ENCODE measurements at places on chromosomes 1 and 21.

DNA sequence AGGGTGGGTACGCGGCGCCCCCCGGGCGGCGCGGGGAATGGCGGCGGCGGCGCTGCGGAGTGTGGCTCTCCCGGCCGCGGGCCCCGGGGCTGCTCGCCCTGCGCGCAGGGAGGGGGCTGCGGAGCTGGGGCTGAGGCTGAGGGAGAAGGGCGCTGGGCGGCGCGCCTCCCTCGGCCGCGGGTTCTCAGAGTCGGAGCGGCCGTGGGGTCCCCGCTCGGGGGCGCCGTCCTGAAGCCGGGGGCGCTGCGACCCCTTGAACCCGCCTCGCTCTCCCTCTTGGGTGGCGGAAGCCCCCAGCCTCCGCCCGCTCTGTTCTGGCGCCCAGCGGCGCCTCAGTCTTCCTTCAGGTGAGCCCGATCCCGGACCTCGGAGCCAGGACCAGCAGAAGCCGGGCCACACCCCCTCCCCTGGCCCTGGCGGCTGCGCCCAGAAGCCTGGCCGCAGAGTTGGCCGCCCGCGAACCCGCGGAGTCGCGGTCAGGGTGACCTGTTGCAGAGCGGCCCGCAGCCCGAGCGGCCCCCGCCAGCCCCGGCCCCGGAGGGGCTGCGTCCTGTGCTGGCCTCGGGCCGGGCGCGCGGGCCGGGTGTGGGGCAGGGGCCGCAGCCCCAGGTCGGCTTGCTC is 532 bp downstream of the RALGPS2 start:
- peak; percentile 65 for DNase-seq

GRCh38 chr1:89355056-89355455 is 8.8 kb upstream of the GBP6 start:
- peak; percentile 23 for DNase-seq

DNA sequence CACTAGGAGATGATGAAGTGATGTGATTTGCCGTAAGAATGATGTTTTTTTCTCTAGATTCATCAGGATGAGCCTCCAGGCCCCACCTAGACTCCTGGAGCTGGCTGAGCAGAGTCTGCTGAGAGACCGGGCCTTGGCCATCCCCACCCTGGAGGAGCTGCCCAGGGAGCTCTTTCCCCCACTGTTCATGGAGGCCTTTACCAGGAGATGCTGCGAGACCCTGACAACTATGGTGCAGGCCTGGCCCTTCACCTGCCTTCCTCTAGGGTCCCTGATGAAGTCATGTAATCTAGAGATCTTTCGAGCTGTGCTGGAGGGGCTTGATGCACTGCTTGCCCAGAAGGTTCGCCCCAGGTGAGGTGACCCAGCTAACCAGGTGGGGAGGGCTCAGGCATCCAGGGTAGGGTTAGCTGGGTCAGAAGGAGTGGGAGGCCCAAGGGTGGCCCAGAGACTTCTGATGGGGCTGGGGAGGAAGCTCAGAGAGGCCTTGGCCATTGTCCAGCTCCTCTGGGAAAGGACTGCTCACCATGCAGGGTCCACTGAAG is 1.3 kb downstream of the PRAMEF12 start:
- DNase-seq: no peak

DNA sequence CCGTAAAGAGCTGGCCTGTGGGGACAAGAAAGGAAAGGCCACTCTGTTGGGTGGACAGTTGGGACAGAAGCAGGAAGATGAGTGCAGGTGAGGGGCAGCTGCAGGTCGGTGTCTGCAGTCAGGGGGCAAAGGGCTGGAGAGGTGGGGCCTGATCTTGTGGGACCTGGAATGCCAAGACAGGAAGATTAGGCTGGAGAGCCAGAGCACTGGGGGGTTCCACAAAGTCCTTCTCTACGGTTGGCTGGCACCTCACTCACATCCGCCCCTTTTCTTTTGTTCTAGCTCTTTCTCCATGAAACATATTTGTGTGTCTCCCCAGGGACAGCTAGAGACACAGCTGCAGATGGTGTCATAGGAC is 404.1 kb downstream of the PTPRU start:
- no peak for DNase-seq

DNA sequence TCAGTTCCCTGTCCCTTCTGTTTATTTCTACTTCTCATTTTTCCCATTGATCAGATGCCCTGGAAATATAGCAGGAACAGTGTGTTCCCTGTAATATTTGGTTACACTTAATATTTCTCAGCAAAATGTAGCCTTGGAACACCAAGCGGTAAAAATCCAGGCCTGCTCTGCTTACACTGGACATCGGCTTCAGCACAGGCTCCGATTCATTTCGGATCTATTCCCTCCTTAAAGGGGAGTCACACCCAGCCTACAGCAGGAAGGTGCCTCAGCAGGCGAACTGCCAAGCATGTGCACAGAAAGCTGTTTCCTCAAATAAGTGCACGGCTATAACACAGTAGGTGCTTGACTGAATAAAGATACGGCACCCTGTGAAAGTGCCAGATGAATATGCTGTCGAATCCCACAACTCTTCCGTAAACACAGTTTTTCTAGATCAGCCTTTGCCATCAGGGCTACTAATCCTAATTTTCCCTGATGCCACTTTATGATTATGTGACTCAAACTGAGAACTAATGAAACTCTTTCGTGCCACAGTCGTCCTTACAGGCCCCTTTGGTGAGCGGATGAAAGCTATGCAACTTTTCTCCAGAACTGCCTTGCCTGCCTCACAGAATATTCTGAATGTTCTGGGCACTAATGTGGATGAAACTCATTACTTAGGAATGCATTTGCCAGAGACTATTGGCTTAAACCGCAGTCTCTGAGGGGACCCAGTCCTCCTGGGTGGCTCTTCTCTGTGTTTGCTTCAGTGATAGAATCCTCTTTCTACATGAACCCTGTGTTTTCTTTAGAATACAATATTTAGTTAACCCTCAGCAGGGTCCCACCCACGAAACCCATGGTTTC is 275.5 kb upstream of the RUNX1 start:
- DNase-seq: no peak

- DNase-seq: peak; percentile 84
Measured at GRCh38 chr1:9228609-9229008, 6.0 kb upstream of the H6PD start.

GRCh38 chr1:115065021-115065420 is 24.3 kb downstream of the TSPAN2 start:
- DNase-seq: no peak

DNA sequence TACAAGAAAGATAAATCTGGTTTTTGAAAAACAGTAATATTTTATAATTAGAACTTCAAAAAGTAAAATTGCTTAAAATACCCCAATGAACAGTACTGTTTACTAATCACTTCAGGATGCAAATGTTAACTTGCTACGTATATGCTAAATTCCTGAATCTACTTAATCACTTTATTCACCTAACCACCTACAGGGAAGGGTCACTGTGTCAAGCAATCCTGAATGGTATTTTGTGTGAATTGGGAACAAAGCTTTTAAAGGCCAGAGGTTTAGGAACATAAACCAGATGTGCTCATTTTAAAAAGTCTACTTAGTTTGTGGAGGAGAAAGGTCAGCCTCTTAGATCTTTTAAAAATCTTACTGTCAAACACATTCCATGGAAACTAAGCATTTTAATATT is 1143.0 kb upstream of the ADGRL2 start:
- no peak for DNase-seq

DNA sequence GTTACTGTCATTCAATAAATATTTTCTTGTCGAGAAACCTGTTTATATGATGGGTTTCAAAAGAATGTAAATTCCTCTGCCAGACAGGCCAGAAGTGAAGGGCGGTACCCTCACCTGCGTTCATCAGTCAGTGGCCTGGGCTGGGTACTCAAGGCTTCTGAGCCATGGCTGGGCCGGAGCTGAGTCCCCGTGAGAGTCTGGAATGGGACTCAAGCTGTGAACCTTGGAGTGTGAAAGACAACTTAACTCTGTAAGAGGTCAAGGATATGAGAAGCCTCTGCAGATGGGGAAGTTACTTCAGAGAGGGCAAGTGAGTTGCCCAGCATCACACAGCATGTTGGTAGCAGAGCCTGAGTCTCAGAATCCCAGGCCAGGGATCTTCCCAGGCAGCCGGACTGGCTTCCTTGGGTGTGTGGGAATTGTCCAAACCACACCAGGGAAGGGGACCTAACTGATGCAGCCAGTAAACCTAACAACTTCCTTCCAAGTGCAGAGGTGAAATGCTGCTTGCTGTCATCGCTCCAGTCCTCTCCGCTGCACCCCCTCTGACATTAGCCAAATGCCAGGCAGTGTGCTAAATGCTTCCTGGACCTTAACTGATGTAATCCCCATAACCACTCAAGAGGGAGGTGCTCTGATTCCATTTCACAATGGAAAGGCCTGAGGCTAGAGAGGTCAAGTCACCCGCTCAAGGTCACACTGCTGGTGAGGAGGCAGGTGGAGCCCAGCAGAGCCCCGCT is 4.8 kb downstream of the DISP3 start:
- no peak for DNase-seq

GRCh38 chr1:202844935-202845334 is 34.2 kb downstream of the PCAT6 start:
- DNase-seq: no peak

GRCh38 chr1:119531606-119532323 is 24.8 kb downstream of the HSD3B1 start:
- no peak for DNase-seq

DNA sequence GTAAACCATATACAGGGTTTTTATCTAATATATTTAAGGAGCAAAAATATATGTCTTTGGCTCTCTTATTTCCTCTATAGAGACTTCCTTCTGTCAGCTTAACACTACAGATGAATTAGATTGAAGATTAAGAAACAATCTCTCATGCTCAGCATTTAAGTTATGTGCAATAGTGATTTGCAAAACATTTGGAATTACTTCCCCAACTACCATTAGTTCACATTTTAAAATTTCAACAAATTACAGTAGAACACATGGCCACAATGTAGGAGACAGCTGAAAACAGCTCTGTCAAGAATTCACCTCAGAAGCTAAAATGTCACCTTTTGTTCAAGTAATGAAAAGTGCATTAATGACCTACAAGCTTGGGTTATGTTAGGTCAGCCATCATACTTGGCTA is 177.9 kb downstream of the EIF4G3 start:
- no peak for DNase-seq

DNA sequence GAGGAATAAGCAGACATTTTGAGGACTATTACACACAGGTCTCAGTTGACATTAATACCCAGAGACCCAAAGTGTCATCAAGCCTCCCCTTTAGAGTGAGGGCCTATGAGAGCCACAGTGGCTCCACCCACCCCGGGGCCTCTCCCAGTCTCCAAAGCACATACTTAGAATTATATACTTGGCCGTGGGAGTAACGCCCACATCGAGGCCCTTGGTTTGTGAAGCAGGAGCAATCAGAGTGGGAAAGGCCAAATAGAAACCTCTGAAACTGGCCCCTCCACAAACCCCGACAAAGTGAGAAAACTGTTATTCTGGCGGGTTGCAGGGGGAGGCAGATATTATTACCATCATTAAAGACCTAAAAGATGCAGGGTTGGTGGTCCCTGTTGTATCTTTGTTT is 7.0 kb upstream of the DESI2 start:
- DNase-seq: no peak

DNA sequence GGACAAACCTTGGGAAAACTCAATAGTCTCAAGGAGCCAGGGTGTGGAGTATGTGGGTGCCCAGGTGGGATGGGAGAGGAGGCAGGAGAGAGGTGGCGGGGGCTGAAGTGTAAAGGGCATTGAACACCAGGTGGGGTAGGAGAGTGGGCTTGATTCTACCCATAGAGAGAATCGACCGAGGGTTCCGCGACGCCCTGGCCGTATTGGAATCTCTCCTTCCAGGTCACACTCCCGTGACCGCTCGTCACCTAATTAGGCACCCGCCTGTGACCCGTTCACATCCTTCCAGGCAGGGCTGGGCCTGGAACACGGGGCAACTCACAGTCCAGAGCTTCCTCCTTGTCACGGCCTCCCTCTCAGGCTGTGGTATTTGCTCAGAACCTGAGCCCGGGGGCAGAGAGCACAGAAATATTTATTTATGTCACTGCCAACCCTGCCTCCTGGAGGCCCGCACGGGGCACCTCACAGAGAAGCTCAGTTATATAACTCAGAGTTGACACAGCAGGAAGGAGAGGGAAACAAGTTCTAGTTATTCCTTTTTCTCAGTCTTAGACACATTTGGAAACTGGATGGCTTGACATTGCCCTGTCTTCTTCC is 12.0 kb downstream of the NCMAP start:
- DNase-seq: peak; percentile 10

DNA sequence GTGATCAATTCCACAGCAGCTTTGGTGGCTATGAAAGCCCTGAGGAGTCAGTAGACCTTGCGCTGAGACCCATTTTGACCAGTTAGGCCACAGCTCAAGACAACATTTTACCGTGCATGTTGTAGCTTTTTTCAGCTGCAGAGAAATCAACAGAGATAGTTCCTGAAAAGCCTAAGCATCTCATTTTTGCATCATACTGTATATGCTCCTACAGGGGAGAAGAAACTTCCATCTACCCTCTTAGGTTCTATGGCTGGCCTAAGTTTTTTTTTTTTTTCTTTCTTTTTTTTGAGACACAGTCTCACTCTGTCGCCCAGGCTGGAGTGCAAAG is 24.8 kb upstream of the EYA3 start:
- DNase-seq: no peak

- no peak for DNase-seq
Measured at GRCh38 chr1:114507513-114507912, 3.5 kb downstream of the TRIM33 start.

DNA sequence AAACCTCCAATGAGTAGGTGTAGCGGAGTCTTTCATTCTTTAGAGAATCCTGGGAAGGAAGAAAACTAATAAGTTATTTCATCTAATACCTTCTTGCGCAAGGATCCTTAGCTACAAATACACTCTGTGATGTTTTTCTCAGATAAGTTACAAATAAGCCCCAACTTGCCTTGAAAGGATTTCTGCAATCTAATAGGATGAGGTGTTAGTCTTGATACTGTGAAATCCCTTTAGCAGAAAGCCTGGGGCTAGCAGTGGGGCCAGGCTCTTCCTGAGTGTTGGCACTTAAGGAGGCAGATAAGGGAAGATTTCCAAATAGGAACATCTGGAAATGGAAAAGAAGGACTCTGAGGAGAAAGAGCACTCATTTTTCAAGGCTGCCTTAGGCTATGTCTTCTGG is 168.0 kb upstream of the DAB1 start:
- DNase-seq: no peak
